ENCODE measurements at places on chromosomes 6 and 20. TPM values are rescaled to one million over a fixed set of nuclear protein-coding genes. Genes with fewer than 3 reads are reported as not detected.

- no peaks in the 10 kb centered on the region for H3K27me3 ChIP-seq
- no peaks in the 10 kb centered on the region for H3K4me1 ChIP-seq
- no peak overlapping the region for H3K4me3 ChIP-seq
- H3K27ac ChIP-seq = no peak overlapping the region
- DNase-seq = no peak
Measured at GRCh38 chr6:3803627-3804468, 45.3 kb upstream of the FAM50B start.

- no peak overlapping the region for H3K27ac ChIP-seq
- H3K36me3 ChIP-seq = no peaks in the 10 kb centered on the region
- no peaks in the 10 kb centered on the region for H3K4me1 ChIP-seq
- no peak for DNase-seq
- H3K27me3 ChIP-seq = no peaks in the 10 kb centered on the region
Measured at GRCh38 chr20:37443596-37443995, 77.5 kb upstream of the NNAT start.

Gene RIMS1
- total RNA-seq = not detected

Gene F13A1
- total RNA-seq = 21.1 TPM

DNA sequence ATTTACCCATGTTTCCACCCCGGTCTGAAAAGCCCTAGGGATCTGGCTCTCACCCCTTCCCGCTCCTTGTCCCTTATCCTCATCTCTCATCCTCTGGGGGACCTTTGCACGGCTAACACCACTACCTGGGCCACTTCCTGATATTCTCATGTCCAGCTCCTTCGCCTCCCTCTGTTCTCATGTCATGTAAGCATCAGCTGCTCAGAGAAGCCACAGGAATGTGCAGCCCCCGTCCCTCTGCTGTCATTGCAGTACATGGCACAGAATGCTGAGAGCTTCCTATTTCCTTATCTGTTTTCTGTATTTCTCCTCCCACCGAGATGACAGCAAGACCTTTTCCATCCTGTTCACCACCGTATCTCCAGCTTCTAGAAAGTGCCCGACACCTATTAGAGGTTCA lies 102.4 kb downstream of the MTHFD1L start:
- DNase-seq = no peak
- H3K4me1 ChIP-seq = no peaks in the 10 kb centered on the region
- no peak overlapping the region for H3K4me3 ChIP-seq
